Suprapubic skin (tissue), 4 donors: ENCODE measurements at places on chromosomes 1 and 21. TPM values are rescaled to one million over a fixed set of nuclear protein-coding genes. Genes with fewer than 3 reads are reported as not detected.

- no peak overlapping the region for H3K27ac ChIP-seq
- DNase-seq = no peak
- peaks cover 18% of the 10 kb centered on the region for H3K4me1 ChIP-seq
- no peaks in the 10 kb centered on the region for H3K36me3 ChIP-seq
- no peak overlapping the region for H3K4me3 ChIP-seq
- H3K27me3 ChIP-seq = no peaks in the 10 kb centered on the region
Observed at GRCh38 chr1:230216896-230217295, 149.9 kb downstream of the GALNT2 start.

KRTAP19-3 gene
- not detected for total RNA-seq

DNA sequence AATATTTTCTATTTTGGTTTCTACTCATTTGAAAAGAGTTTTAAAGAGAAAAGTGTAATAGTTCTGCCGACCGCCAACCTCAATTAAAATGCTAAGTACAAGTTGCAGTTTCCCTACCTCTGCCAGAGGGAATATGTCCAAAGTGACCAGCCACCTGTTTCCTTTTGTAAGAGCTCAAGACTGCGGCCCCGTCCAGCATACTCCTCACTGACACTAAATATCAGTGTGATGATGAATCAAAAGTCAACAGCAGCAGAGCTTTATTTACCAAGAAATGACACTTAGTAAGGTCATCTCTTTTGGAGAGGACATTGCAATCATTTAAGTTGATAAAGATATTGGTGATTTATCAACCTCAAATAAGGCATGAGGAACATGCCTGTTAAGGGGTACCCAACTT is 57.4 kb upstream of the NRIP1 start:
- no peaks in the 10 kb centered on the region for H3K36me3 ChIP-seq
- peaks cover 4% of the 10 kb centered on the region for H3K4me1 ChIP-seq
- H3K27ac ChIP-seq = no peak overlapping the region

OLFM3 gene
- total RNA-seq = not detected

DNA sequence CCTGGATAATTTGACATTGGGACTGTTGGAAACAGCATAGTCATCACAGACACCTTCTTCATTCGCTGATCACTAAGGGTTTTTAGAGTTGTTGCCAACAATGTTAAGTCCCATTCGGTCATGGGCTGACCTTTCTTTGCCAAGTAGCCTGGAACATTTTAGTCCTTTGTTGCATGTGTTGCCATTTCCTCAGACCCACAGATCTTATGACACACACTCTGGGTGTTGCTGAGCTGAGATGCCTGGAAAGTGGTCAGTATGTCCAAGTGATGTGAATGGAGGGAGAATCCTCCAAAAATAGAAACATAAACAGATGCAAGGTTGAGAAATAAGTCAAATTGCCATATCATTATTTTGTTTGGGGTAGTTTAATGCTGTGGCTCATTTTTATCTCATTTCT is 61.5 kb upstream of the GJA5 start:
- peaks cover 3% of the 10 kb centered on the region for H3K27me3 ChIP-seq
- no peak overlapping the region for H3K27ac ChIP-seq
- no peak for DNase-seq
- H3K4me3 ChIP-seq = no peak overlapping the region

- no peak overlapping the region for H3K4me3 ChIP-seq
- no peaks in the 10 kb centered on the region for H3K27me3 ChIP-seq
- H3K4me1 ChIP-seq = peaks cover 1% of the 10 kb centered on the region
- H3K27ac ChIP-seq = no peak overlapping the region
- H3K36me3 ChIP-seq = peaks cover 14% of the 10 kb centered on the region
Observed at GRCh38 chr1:182570611-182570970, 18.5 kb downstream of the RNASEL start.

DNA sequence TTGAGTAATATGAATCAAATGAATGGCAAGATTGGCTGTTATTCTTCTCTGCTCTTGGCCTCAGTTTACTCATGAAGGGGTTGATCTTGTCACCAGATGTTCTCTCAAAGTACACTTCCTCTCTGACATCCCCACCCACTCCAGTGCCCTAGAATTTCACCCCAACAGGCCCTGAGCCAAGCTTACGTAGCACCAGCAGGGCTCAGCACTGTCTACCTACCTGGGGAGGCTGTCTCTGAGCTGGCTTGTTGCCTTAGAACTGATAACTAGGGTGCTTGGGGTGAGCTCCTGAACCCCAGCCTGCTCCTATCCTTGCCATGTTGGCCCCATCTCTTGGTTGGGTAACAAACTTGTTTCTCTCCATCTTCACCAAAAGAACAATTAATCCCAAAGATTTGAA is 159.1 kb upstream of the USP24 start:
- no peak overlapping the region for H3K4me3 ChIP-seq
- H3K4me1 ChIP-seq = peaks cover 6% of the 10 kb centered on the region
- peak overlapping the region; percentile 11 for H3K27ac ChIP-seq
- H3K36me3 ChIP-seq = no peaks in the 10 kb centered on the region
- DNase-seq = no peak
